ENCODE measurements at places on chromosomes 2 and 18. TPM values are rescaled to one million over a fixed set of nuclear protein-coding genes. Genes with fewer than 3 reads are reported as not detected.

GRCh38 chr2:227890495-227891079 is 19.2 kb downstream of the DAW1 start:
- peak; percentile 82 for DNase-seq

GRCh38 chr2:55157474-55157884 is 74.6 kb downstream of the CLHC1 start:
- DNase-seq: no peak

DNA sequence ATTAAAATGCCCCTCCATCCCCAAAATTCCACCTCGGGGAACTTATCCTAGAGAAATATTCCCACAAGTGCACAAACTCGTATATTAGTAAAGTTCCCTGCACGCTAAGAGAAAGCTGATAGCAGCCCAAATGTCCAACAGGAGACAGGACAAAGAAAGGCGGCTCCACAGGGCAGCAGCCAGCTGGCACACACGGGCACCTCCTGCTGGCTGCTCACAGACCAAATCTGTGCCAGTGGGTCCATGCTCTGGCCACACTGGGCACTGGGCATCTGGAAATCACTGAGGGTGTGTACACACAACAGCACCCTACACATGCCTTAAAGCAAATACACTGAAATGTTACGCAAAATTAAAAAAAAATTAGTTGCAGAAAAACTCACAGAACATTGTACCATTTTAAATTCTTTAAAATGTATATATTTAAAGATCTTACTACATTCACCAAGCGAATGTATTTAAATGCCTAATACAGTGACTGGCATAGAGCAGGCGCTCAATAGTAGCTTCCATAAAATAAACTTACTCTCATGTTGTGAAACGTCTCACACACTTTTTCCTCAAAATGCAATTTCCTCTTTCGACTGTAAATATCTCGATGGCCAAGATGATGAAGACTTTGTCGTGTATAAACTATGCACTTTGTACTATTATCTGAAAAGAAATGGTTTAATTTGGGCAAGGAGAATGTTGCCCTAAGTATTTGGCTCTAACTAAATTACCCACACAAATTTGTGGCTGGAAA is 19.4 kb downstream of the ZNF516 start:
- DNase-seq: no peak

Gene INHA
- total RNA-seq: 1.5 TPM

Gene RAB27B
- 3.7 TPM for total RNA-seq

Gene CROCC2
- total RNA-seq: not detected

Data from tongue (tissue), 3 donors.